Skin of body (tissue), 3 donors: ENCODE measurements at places on chromosomes 3 and 15. TPM values are rescaled to one million over a fixed set of nuclear protein-coding genes. Genes with fewer than 3 reads are reported as not detected.

DNA sequence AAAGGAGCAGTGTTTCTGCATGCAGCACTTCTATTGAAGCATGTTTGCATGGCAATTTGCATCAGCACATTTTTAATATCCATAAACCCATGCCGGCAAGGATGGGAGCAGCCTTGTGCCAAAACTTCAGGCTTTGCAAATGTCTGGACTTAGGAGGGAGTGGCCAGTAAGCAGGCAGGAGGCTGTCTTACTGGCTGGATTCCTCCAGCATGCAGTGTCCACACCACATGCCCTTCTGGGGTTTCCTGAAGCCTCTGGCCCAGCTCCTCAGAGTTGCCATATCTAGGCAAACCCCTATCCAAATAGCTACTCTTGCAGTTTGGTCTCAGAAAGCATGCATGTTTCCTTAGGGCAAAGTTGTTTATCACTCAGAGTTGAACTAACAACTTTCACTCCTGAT is 139.1 kb upstream of the MRPS22 start:
- DNase-seq, result no peak

DNA sequence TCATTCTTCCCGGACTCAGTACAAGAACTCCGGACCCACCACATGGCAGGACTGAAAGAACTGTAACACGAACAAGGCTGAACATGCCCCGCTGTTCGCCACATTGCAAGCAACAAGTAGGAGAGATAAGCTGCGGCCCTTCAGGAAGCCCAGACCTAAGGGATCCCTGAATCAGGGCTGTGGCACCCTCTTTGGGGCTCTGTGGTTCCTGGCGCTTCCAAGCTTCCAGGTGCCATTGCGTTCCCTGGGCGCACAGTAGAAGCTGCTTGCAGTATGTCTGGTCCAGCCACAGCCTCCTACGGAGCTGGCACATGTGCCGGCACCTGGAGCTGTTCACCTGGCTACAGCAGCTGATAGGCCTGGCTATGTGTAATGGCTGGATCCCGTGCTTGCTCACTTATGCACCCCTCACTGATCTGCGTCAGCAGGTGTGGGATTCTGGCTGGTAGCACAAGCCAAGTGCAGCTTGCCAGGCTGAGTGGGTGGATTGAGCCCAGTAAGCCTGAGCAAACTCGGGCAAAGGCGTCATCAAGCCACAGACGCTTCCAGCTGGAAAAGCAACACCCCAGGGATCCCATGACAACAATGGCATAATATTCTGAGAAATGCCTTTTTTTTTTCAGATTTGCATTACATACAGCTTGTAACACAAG is 748.6 kb upstream of the GBE1 start:
- DNase-seq, result no peak

DNA sequence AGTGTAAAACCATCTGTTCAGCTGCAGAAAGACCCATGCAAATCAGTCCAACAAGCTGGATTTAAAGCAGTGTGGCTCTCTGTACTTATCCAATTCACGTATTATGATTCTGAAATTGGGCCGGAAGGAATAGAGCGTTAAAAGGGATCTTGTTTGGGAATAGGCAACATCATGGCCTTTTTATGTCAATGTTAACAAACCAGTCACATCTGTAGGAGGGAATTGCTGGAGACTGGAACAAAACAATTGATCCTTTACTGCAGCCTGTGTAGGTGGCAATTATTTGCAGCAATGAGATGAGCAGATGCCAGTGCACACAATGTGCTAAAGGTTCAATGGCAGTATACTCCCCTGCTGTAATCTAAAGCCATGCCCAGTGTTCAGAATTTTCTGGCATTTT is 887.4 kb upstream of the ROBO1 start:
- no peak for DNase-seq

DNA sequence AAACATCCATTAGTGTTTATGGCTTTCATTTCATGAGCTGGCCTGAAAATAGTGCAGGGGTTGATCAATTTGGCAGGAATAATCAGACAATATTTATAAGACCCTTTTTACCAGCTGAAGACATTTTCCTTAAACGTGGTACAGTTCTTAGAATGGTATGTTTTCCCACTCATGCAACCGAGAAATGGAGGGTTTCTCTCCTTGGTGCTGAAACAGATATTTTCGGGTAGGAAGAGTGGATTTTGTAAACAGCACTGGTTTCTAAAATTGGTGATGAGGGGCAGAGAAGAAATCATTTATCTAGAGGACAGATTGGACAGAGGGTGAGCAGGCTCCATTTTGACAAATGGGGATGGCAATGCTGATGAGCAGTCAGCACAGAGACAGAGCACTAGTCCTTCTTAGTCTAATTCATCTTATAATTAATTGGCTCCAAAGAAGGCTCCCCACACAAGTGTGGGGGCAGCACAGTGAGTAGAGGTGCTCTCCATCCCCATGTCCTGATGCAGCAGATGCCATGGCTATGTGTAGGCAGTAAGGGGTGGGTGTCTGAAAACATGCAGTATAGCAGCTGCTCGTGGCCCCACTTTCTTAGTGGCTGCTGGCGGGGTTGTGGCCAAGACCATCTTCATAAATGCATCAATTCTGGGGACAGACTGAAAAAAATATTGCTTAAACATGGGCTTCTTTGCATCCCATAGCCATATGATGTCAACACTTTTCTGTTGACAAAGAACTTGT is 18.1 kb upstream of the SLC7A14 start:
- DNase-seq, result no peak

DNA sequence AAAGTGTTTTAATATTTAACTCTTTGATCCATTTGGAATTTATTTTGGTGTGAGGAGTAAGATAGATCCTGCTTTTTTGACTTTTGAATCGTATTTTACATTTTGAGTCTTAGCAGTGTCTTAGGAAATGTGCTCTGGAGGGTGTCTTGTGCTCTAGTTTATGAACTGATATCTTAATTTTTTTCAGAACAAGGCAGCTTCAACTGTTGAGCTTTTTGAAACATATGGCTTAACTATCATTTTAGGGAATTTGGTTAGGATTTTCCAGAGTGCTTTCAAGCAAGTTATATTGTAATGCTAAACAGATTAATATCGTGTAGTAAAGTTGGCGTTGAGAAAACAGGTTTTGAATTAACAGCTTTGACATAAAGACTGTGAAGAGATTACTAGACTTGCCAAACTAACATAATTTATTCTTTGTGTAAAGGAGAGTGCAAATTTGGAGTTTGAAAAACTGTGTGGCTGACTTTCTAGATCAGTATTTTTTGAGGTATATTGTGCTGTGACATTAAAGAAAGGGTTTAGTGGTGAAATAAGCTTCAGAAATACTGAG is 17.1 kb downstream of the IQGAP1 start:
- no peak for DNase-seq

GRCh38 chr3:57917601-57918000 is 90.6 kb upstream of the FLNB start:
- no peak for DNase-seq

DNA sequence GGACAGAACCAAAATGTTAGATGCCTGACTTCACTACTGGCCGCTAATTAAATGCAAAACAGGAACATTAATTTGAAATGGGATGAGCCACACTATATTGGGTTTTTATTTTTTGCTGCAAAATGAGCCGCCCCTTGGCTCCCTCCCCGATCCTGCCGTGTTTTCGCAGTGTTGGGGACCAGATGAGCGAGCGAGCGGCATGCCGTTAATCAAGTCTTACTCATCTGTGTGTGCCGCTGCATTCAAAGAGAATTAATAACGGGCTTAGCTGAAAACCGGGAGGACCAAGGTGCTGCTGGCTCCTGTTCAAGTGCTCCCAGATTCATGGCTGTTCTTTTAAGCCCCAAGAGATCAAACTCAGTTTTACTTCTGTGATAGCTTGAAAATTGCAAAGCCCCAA is 20.0 kb downstream of the TAFA4 start:
- DNase-seq, result no peak

DNA sequence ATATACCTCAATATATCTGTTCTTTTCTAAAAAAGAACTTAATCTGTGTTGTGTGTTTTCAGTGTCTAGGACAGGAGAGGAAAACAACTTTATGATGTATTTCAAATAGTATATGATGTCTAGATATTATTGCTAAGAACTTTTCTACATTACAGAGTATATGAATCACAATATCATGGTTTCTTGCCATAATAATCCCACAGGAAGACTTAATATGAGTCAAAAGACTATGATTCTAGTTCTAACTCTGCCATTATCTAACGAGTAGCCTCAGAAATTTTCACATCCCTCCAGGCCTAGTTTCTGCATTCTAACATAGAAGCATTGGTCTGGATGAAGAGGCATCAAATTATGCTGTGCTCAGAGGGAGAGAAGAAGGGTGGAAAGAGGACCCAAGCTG is 107.7 kb upstream of the SPRED1 start:
- DNase-seq, result no peak

DNA sequence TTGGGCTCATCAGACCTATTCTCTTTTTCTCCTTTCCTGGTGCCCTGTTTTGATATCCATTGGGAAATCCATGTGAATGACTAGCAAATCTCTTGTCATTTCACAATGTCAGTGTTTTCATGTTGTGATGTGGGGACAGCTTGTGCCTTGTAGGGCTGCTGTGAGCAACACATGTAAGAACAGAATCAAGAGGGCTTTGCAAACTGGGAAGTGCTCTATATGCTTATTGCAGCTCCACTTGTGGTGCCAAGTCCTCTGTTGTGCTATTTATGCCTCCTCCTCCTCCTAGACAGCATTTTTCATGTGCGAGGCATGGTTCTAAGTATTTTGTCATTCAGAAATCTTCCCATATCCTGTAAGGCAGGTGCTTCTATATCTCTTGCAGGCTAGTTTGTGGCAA is 56.4 kb downstream of the ZNF621 start:
- DNase-seq, result no peak

DNA sequence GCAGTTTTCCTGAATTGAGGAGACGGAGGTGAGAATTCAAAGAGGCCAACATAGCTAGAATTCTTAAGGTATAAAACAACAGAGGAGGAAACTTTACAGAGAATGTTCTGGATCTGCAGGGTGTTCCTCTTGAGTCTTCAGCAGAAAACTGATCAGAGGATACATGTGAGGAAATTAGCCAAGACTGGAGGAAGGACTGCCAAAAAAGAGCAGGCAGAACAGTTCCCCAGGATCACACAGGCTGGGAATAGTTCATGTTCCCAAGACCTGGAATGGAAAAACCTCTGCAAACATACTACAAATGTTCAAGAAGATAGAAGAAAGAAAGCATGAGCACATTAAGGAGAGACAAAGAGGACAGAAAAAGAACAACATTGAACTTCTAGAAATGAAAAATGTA is 7.5 kb downstream of the SLC49A4 start:
- no peak for DNase-seq

DNA sequence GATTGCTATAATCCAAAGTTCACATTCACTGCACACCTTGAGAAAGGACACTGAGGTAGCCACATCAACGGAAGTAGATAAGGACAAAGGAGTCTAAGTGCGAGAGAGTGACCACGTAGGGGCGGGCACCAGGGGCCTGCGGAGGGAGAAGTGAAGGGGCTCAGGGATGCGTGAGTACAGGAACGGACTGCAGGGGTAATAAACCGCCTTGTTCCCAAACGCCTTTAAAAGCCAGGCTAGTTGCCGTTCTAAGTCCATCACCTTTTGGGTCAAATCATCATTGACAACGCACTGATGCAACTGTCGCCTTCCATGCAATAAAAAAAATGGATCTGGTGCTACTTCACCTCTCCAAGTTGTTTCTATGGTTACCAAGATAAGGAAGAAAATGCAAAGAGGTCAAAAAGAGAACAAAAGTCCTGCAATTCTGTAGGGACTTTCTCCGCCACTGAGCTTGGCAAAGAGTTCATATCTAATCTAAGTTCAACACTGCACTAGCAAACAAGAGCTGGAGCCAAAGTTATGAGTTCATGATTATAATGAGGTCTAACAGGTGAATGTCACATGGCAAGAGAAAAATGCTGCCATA is 32.6 kb upstream of the ATP11B start:
- no peak for DNase-seq

GRCh38 chr3:41630708-41631107 is 331.2 kb downstream of the ULK4 start:
- no peak for DNase-seq

DNA sequence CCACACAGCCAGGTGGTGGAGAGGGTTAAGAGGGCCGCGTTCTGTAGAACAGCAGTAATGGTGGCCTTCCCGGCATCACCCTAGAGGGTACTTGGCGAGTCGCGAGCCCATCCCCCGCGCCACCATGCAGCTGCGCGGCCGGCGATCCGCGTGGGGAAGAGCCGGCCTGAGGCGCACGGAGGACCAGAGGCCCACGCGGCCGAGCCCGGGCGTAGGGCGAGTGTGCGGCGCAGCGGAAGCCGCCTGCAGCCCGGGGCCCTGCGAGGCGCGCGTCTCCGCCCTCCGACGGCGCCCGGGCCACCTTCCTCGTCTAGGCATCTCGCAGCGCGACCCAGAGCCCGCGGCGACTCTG is 423 bp downstream of the TKT start:
- no peak for DNase-seq

DNA sequence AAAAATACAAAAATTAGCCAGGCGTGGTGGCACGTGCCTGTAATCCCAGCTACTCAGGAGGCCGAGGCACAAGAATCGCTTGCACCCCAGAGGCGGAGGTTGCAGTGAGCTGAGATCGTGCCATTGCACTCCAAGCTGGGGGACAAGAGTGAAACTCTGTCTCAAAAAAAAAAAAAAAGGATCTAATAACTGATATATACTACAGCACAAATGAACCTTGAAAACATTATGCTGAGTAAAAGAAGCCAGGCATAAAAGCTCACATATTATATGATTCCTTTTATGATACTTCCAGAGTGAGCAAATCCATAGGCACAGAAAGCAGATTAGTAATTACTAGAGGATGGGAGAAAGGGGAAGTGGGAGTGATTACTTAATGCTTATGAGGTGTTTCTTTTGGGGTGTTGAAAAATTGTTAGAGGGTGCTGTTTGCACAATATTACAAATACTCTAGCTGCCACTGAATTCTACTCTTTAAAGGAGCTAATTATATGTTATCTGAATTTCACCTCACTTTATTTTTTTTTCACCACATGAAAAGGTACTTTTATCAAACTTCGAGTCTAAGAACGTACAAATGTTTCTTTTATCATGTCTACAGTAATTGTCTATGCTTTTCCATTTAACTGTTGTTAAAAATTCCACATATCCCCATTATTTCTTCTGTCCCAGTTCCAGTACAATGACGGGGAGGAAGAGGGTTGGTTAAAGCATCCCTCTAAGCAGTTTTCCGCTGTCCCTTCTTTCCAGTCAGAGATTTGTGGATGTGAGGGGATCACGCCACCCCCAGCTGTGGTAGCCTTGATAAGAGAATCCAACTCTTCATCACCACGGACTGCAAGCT is 77.7 kb upstream of the FAM174B start:
- no peak for DNase-seq

GRCh38 chr15:52171386-52171785 is 19.8 kb downstream of the GNB5 start:
- no peak for DNase-seq

SPESP1 gene
- total RNA-seq, result 0.99 TPM

ZBBX gene
- not detected for total RNA-seq

UBAP1L gene
- total RNA-seq, result 2.2 TPM

TMC3 gene
- 0.20 TPM for total RNA-seq
